Effector memory CD4-positive, alpha-beta T cell (primary cell): ENCODE measurements at places on chromosomes 7 and 10.

DNA sequence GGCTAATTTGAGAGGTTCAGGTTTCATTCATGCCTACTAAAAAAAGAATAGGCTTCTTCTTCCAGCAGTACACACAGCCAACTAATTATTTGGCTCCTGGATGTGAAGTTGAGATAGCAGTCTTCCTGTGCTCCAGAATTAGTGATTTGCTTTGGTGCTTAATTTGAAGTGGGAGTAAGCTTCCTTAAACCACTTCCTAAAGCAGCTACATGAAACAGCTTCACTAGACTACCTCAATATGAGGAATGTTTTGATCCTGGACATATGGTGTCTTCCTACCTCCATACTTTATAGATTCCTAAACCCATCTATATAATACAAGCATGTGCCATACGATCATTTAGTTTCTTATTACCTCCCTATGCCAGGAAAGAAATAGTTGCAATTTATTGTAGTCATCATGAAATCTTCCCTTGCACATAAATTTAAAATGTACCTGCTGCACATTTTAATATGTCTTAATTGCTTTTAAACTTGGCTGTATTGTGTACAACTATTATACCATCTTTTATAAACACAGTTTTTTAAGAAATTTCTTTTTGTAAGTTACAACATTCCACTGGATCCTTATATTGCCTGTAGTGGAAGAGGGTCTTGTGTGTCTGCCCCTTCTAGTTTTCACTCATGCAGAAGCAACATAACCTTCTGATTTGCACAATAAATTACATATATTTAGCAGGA is 8.6 kb downstream of the VIM start:
- DNase-seq: no peak

DNA sequence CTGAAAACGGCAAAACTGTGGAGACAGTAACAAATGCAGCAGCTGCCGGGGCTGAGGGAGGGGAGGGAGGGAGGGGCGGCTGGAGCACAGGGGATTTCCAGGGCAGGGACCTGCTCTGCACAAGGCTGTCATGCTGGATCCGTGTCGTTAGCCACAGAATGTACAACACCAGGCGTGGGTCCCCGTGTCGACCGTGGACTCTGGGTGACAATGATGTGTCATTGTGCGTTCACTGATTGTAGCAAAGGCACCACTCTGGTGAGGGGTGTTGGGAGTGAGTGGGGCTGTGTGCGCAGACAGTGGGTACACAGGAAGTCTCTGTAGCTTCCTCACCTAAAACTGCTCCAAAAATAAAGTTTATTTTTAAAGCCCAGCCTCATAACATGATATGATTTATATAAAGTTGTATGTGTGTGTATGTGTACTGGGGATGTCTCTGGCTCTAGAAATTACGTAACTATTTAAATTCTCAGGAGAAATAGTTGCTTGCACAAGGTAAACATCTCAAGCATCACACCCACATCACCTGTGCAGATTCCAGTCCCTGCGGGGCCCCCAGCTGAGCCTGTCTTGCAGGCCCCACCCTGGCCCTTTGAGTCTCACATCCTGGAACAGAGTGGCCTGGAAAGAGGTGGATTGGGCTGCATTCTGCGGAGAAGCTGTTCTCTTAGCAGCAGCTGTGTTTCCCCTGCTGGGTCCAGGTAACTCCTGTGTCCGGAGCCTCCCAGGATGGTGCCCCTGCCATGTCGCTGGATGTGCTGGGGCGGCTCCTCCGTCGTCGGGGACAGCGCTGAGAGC is 135.7 kb downstream of the DYNC2I1 start:
- DNase-seq: no peak

- DNase-seq: no peak
Observed at GRCh38 chr7:158950914-158951635, 94.7 kb downstream of the DYNC2I1 start.

GRCh38 chr10:132109341-132110110 is 43.8 kb downstream of the JAKMIP3 start:
- no peak for DNase-seq

- no peak for DNase-seq
Observed at GRCh38 chr7:158911734-158912133, 55.4 kb downstream of the DYNC2I1 start.

DNA sequence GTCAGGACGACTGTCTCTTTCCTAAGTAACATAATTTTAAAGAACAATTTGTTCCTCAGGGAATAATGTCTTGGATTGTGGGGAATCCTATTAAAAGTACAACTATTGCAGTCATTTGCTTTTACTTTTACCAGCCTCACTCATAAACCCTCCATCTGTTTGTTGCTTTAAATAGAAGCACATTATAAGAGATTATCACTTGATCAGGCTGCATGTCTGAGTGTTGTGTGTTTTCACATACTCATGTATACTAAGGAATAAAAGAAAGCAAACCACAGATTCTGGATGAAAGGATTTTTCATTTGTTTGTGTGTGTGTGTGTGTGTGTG is 1077.8 kb downstream of the KCNMA1 start:
- DNase-seq: no peak

GRCh38 chr7:149126662-149127266 is 640 bp upstream of the ZNF425 start:
- peak; percentile 37 for DNase-seq

DNA sequence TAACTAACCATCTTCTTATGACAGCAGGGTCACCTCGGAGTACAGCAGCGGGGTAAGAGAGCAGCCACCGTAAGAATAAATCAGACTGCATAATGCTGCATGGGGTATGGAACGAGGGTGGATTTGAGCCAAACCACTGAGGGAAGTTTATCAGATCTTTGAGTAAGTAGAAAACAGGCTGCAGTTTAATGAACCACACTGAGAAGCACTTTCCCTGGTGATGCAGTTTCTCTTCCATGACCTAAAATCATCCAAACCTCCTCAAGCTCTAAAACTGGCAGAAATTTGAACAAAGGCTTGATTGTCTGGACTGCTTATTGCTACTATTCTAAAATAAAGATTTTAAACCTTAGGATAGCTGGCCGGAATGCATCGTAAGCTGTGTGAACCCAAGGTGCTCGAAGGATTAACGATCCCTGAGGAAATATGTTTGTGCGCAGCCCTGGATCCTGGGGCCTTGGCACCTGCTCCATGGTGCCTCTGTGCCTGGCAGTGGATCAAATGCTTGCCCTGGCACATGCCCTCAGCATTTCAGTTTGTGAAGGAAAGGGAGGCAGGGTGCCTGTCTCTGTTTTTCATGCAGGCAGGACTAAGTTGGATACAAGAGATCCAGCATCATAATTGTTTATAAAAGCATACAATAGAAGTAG is 322.7 kb downstream of the LHFPL3 start:
- no peak for DNase-seq

GRCh38 chr10:60817398-60817805 is 39.1 kb downstream of the CDK1 start:
- DNase-seq: no peak
